ENCODE measurements at places on chromosomes 6 and 20.

DNA sequence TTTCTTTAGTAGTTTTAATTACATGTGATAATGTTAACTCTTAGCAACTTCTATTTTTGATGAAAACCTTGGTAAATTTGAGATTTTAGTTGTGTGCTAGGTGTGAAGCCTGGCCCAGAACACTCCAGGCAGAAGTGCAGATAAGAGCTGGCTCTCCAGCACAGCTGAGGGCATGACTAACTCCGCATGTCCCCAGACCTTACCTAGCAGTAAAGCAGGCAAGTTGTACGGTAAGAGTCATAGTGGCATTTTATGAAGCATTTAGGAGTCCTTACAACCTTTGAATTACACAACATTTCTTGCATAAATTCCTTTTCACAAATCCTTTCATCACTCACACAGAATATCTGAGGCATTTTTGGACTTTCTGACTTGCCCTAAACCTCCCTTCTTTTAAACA is 67.2 kb downstream of the OPRM1 start:
- no peak for DNase-seq

DNA sequence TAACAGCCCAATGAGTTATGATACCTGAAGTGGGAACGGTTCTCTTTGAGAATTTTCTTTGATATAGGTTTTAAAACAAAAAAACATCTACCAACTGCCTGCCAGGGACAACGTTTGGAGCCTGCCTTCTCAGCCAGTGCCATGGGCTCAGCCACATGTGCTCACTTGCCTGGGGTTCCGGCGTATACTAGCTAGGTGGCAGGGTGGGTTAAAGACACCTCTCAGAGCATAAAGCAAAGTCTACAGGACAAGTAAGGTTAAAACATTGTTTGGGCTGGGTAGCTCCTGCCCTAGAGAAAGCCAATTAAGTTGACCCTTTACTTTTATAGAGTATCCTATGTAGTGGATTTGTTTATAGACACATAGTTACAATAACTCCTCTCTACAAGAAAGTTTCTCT is 38.0 kb upstream of the SCGN start:
- DNase-seq, result no peak

DNA sequence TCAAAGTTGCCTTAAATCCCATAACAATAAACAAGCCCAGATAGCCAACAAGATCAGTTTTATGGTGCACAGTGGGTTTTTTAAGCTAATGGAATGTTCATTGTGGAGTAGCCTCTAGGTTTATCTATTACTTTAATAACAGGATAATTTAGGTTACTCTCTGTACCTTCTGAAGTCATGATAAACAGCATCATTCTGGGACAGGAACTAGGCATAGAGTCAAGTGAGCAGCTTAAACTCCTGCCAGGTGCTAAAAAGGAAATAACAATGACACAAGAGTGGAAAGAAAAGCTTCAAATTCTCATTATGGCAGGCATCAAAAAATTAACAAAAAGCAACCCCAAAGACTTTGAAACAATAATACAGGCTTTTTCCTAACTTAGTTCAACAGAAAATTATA is 228.8 kb downstream of the HACE1 start:
- no peak for DNase-seq

DNA sequence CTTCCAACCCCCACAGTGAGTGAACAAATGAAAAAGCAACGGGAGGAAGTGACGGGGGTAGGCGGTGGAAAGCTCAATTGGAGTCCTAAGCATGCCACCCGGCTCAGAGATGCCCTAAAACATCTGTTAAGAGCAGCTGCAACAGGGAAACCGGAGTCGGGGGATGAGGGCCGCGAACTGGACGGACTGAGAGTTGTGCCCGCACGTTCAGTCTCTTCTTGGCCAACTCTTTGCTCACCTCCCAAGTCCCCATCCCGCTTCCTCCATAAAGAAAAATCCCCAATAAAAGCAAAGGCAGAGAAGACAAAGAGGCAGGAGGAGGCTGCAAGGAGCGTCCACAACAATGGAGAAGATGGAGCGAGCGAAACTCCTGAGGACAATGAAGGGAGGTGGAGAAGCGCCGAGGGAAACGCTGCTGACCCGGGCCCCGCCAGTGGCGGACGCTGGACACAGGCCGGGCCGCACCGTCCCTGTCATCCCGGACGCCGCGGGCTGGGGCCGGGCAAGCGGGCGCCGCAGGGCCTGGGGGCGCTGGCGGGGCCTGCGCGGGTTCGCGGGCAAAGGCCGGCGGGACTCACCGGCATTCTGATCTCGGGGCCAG is 600 bp downstream of the SEC63 start:
- peak; percentile 73 for DNase-seq

DNA sequence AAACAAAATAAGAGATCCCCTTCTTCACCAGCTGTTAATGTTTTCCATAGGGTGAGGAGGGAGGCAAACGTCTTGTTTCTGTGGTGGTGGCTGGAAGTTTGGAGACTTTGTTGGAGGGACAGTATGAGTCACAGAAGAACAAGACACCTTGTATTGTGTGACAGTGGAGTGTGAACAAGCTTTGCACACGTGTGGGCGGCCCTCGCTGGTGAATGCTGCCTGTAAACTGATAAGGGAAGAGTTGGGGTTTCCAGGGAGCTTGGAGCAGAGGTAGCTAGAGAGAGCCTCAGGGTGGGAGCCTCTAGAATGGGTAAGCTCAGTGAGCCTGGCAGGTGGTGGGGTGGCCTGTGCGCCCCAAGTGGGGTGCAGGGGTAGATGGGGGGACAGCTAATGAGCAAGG is 78.3 kb downstream of the ZDHHC14 start:
- peak; percentile 57 for DNase-seq

DNA sequence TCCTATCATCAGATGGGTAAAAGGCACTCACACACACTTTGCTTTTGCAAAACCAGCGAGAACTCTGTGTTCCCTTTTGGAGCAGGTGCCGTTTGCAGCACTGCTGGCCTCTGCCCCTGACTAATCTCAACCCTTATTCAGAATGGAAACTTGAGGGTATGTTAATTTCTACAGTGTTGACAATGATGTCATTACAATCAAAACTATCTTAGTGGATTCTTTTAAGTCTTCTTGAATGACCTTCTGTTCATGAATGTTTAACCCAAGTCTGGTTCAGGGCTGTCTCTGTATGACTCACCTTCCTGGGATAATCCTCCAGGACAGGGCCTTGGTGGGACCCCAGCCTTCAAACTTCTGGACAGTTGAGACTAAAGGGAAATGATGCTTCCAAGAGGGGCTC is 197.9 kb downstream of the CDH4 start:
- no peak for DNase-seq

All from stimulated activated CD4-positive, alpha-beta T cell treated with anti-CD3 and anti-CD28 coated beads, Interleukin-1b, Interleukin-23, amount 100 ng/mL, for 48 hours (primary cell).